ENCODE measurements at places on chromosomes 1 and 21.
A peak's percentile ranks its signal among the peaks of the same experiment; 100 is the strongest.

GRCh38 chr1:33387625-33388024 is 43.3 kb downstream of the PHC2 start:
- DNase-seq, result peak; percentile 79

- DNase-seq, result no peak
These were observed 35.8 kb upstream of the JAK1 start for GRCh38 chr1:65002156-65002507.

DNA sequence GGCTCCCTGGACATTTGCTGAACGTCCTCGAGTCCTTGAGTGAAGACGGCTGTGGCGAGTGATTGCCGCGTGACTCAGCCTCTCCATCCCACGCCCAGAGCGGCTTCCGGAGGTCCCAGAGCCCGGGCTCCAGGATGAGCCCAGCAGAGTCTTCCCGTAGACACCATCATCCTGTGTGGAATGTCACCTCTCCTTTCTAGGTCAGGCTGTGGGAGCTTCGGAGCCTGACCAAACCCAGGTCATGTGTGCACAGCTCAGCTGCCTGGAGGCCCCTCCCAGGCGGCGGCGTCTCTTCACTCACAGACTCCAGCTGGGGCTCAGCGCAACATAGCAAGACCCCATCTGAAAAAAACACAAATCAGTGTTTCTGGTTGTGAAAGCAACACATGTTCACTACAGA is 38.2 kb downstream of the PRKCZ start:
- peak; percentile 43 for DNase-seq

GRCh38 chr1:29437946-29438345 is 201.6 kb downstream of the PTPRU start:
- no peak for DNase-seq

DNA sequence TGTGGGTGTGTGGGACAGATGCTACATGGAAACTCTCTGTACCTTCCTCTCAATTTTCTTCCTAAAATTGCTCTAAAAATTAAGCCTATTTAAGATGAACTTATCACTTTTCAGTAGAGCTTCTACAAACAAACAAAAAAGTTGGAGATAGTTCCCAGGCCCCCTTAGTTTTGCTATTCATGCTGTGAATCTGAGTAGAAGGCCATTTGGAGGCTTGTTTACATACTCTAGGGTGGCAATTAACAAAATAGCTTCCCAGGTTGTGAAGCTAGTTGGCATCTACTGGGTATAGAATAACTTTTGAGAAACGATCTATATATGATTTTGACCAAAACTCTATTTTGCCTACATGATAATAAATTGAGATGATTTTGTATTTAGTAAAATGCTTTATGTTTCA is 541.4 kb upstream of the B3GALT2 start:
- no peak for DNase-seq

GRCh38 chr21:45554477-45555175 is 12.4 kb upstream of the SLC19A1 start:
- DNase-seq, result peak; percentile 58

DNA sequence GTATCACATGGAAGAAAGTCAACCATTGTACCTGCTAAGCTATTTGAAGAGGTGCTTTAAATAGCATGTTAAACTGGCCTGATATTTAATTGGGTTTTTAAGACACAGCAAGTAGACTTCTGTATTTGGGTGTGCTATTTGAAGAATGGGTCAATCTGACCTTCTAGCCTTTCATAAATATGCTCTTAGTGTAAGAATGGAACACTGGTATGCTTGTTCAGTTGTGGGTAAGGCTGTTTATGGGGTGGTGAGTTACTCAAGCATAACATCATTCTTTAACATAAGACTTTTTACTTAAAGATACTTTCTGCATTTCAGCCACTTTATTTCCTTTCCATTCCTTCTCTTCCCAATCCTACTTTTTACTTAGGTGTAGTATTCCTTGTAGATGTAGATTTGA is 21.4 kb downstream of the AHCYL1 start:
- peak; percentile 51 for DNase-seq

Data from fibroblast of lung (primary cell).